Substantia nigra (tissue), 51 donors: ENCODE measurements at places on chromosomes 11 and 22.

- no peak for DNase-seq
Observed at GRCh38 chr11:21492931-21493330, 700.0 kb upstream of the ANO5 start.

DNA sequence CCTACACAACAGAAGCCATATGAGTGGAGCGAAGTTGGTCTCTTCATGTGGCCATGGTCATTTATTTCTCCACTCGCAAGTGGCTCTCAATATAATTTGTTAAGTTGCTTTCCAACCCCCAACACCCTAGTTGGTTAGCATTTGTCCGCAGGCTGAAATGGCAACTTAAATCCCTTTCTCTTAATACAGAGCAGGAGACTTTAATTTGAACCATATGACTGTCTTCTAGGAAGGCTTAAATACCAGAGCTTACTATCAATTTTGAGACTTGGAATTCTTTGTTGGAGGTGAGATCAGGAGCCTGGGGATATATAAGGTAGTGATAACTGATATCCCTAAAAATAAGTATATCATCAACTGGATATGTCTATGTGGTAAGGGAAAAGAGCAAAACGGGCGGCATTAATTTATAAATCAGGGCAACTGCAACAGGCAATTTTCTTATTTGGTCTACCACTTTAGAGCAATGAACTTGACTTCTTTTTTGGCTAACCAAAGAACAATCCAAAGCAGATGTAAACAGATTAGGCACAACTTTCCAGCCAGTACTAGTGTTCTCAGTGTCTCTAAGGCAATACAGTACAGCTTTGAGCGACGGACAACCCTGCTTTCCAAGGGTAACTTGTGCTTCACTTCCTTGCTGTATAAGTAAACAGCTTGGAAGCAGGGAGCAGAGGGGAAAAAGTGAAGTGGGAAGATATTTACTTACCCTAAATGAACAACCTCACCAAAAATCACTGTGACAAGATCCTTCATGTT is 74.7 kb upstream of the APOA1 start:
- DNase-seq, result no peak

DNA sequence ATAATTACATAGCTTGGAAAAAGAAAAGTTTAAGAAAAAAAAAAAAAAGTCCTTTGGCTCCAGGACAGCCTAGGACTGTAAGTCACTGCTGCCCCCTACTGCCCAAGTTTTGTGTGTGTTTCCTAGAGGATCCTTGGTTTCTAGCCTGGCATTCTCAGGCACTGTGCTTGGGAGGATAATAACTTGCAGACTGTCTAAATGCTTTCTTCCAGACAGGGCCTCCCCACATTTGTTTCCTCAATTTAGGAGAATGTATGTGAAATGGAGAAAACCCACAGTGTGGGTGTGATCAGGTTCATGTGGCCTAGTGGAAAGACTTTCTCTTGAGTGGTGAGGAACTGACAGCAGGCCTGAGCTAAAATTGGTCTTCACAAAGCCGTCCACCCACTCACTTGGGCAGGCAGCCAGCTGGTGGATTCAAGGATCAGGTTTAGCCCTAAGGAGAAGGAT is 191.0 kb downstream of the NAV2 start:
- peak; percentile 44 for DNase-seq

DNA sequence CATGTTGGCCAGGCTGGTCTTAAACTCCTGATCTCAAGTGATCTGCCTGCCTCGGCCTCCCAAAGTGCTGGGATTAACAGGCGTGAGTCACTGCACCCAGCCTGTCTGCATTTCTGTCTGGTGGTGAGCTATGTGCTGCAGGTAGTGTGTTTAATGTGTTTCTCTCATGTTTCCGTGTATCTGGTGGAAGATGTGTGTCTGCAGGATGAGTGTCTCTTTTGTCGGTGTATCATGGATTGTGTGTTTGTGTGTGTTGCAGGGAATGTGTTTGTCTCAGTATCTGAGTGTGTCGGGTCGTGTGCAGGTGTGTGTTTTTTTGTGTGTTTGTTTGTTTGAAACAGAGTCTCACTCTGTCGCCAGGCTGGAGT is 16.1 kb downstream of the SCARF2 start:
- no peak for DNase-seq

GRCh38 chr11:114163830-114164401 is 104.4 kb downstream of the ZBTB16 start:
- DNase-seq, result no peak

DNA sequence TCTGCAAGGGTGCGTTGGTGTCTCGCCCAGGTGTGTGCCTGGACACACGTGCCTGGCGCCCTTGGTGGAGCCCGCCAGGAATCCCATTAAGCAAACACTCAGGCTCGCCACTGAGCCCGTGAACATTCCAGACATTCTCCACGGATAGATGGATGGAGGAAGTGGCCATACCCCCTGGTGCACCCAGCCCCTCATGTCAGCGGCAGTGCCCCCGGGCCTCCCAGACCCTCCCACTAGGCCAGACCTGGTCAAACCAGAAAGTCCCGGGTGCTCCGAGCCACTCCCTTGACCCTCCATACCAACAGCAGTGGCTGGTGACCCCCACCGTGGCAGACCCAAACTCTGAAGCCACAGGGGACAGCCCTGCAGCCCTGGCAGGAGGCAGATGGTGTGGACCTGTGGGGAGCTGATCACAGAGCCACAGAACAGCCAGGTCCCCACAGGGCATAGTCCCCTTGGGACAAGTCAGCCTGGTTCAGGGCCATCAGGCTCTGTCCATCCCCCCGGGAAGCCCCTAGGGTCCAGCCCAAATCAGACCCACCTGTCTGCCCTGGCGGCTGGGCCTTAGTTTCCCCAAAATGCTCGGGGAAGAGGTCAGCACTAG is 1.9 kb downstream of the EPS8L2 start:
- DNase-seq, result no peak

DNA sequence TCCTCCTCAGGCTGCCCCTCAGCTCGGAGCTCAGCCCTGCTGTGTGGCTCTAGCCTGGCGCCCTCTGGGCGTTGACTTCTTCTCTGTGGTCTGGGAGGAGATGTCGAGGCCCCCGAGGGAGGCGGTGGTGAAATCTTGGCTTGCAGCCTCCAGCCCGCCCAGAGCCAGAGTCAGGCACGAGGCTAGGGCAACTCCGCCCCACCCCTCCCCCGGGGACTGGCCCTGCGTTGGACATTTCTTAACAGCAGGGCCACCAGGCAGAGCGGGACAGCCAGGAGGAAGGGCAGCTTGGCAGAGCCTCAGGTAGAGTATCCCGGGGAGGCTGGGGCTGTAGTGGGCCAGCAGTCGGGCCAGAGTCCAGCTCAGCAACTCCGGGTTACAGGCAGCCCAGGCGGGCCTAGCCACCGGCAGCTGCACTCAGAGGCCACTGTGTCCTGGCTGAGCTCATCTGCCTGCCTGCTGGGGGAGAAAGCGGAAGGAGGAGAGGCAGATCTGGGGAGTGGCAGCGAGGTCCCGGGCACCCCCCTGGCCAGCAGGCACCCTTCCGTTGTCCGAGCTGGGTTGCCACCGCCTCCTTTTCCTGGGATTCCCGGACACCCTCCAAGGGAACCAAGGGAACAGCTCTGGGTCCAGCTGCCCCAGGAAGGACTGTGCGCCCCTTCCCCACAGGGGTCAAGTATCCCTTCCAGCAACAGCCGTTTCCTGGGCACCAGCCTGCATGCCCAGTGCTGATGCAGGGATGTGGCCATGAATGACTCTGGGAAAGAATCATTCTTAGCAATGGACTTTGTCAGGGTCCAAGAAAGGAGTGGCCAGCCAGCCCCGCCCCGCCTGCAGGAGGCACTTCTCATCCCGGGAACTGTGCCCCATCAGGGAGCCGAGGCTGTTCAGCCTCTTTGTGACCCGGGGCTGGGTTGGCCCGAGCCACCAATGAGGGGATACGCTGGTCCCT is at the start of gene ALDH3B1:
Gene ALDH3B1, plus strand, starts transcription at position 238 of the 952 bp plus-strand sequence. CDS start 4,971 bp downstream, outside the sequence.
- DNase-seq, result peak; percentile 90

DNA sequence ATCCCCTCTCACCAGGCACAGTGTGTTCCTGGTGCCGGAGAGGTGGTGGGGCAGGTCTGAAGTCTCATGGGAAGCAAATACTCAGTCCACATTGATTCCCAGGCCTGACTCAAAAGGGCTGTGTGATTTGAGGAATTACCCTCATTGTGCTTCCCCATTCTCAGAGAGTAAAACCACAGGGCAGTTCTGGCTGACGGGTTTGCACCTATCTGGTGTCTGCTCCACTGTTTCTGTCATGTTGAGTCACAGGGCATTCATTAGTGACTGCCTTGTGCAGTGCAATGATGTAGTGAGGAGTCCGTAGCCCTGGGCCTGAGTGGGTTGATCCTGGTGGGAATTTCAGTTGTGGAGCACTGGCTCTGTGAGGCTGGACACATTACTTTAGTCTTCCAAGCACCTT is 85.2 kb upstream of the ARHGAP20 start:
- DNase-seq, result peak; percentile 5

- no peak for DNase-seq
Observed at GRCh38 chr11:119693253-119693815, 35.7 kb downstream of the NECTIN1 start.

DNA sequence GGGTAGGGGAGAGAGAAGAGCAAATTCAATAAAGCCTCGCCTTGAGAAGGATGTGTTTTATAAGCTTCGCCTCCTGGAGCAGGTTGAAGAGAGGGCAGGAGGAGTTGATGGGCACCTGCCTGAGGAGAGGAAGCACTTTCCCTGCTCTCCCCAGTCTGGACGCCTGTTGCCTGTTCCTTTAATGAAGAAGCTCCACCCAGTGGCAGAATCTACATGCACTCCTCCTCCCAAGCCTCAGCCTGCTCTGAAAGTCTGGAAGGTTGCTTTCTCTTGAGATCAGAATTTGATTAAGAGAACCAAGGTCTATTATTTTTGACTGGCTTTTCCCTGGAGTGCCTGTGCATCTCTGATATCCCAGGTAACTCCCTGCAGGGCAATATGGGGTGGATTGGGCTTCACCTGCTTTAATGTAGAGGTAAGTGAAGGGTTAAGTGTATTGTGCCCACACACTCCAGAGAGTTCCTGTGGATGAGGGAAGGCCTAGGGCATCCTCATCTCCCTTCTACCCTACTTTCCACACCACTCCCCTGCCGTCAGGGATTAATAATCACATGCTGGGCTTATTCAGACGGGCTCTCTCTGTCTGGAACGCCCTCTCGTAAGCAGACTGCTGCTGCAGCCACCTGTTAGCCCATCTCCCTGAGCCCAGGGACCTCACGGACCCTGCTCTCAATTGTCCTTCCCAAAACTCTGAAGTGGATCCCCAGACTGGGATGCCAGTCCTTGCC is 22.3 kb downstream of the NTM start:
- DNase-seq, result no peak

DNA sequence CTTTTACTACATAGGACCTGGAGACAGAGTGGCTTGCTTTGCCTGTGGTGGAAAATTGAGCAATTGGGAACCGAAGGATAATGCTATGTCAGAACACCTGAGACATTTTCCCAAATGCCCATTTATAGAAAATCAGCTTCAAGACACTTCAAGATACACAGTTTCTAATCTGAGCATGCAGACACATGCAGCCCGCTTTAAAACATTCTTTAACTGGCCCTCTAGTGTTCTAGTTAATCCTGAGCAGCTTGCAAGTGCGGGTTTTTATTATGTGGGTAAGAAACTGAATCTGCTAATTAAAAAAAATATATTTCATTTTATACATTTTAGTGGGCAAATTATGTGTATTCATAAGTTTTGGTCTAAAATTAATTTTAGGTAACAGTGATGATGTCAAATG is 7.8 kb downstream of the BIRC3 start:
- DNase-seq, result no peak

- no peak for DNase-seq
Observed at GRCh38 chr22:17648569-17648968, 10.0 kb downstream of the BCL2L13 start.

DNA sequence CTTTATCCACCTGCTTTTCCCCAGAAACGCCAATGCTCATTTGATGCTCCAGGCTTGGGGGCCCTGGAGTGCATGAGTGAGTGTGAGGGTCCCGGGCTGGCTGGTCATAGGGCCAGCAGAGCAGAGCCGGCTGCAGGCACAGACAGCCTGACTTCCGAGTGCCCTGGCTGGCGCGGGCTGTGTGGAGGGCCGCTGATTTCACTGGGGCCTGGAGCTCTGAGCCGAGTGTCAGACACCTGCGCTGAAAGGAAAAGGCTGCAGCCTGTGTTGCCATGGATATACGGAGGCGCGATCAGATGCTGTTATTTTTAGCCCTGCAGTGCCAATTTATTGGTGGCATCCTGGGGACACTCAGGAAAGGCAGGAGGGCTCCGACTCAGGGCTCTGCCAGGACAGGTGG is 87.6 kb downstream of the ST3GAL4 start:
- no peak for DNase-seq

- DNase-seq, result no peak
Observed at GRCh38 chr11:2205214-2205720, 33.7 kb upstream of the TH start.

DNA sequence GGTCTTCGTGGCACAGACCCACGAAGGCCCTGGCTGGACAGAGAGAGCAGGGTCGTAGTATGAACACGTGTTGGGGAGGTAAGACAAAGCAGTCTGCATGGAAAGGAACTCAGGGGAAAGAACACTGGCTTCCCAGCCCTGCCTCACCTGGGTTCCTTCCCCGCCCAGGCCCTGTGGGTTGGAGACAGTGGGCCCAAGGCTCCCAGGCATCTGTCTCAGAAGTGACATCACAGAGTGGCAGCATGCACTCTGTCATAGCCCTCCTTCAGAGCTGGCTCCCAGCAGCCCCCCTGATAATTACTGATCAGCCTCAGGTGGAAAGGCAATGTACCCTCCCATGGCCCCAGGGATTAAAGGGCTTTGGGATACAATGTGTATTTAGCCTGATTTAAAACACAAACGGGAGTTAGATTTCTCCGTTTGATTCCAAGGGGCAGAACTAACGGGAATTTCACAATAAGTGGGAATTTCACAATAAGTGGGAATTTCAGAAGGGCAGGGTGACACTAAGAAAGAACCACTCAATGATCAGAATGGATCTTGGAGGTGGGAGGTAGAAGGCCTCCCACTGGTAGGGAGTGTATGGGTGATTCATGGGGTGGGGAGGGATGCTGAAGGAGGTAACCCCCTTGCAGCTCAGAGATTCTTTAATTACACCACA is 65.1 kb downstream of the SLC22A12 start:
- no peak for DNase-seq

- no peak for DNase-seq
Observed at GRCh38 chr11:128550261-128550821, 37.0 kb downstream of the ETS1 start.

- no peak for DNase-seq
Observed at GRCh38 chr11:13339195-13340153, 61.9 kb downstream of the BMAL1 start.

GRCh38 chr11:104812103-104812788 is 86.0 kb downstream of the CASP12 start:
- no peak for DNase-seq

- no peak for DNase-seq
Observed at GRCh38 chr11:64342869-64343745, 3.1 kb downstream of the CCDC88B start.

GRCh38 chr11:87081358-87081757 is 43.6 kb downstream of the TMEM135 start:
- no peak for DNase-seq
